Adipocyte (in vitro differentiated cells): ENCODE measurements at places on chromosomes 5 and 9.
A peak's percentile ranks its signal among the peaks of the same experiment; 100 is the strongest.

DNA sequence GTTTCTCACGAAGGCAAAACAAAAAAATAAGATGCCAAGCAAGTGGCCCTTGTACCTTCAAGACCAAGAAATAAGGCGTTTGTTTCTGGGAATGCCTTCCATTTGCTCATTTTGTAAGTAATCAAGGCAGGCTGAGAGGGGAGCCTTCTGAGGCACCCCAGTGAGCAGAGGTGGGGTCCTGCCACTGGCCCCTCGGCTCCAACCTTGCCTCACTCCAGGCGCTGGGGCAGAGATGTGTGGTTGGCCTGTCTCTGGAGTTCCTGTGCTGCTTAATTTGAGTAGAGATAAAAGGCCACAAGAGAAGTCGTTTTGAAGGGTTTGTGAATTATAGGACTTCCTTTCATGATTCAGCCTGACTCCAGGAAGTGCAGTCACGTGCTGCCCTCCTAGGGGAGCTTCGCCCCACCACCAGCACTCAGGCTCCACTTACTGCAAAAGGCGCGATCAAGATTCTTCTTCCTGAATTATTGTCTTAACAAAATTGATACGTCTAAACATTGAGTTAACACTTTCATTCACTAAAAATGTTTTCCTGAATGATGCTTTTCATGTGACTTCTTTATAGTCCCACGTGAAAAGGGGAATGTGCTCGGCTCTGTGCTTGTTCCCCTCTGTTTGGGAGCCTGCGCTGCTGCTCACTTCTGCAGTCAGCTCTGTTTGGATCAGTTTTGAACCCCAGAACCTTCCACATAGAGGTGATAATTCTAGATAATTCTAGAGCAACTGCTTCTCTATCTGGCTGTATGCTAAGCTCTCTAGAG is 13.7 kb downstream of the SYK start:
- no peak for DNase-seq

GRCh38 chr5:72138943-72139521 is 31.8 kb downstream of the MAP1B start:
- peak; percentile 92 for DNase-seq

DNA sequence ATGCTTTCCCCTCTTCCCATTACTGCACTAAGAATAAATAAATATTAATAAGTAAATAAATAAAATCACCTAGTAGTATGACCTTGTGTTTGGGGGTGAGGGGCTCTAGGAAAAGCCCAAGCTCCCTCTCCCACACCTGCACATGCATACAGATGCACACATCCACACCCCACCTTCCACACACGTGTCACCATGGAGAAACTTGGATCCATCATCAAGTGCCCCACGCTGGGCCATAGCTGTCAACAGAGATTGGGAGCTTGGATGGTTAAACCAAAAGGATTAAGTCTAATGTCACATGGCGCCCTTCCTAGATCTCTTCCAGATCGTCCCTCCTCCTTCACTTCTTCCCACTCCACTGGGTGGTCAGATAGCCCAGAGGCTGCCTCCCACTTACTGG is 37.0 kb downstream of the TMEM215 start:
- no peak for DNase-seq

GRCh38 chr5:87195104-87195591 is 72.5 kb upstream of the RASA1 start:
- DNase-seq, result peak; percentile 71

DNA sequence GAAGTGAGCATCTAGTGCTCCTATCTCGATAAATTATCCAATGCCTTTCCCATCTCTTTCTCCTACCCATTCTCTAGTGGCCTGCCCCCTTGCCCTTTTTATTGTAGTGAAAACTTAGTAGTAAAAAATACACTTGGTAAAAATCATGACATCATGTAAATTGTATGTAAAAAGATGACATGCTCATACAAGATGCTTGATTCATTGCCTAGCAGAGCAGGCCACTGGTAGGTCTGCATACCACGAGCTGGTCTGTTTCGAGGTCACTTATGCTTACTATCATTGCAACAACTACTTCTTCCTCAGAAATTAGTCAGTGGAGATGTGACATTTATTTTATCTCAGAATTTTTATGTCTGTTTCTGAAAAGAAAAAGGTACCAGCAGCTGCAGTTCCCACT is 177.3 kb downstream of the C9orf152 start:
- peak; percentile 66 for DNase-seq

GRCh38 chr9:118223111-118223510 is 518.9 kb downstream of the TLR4 start:
- no peak for DNase-seq

DNA sequence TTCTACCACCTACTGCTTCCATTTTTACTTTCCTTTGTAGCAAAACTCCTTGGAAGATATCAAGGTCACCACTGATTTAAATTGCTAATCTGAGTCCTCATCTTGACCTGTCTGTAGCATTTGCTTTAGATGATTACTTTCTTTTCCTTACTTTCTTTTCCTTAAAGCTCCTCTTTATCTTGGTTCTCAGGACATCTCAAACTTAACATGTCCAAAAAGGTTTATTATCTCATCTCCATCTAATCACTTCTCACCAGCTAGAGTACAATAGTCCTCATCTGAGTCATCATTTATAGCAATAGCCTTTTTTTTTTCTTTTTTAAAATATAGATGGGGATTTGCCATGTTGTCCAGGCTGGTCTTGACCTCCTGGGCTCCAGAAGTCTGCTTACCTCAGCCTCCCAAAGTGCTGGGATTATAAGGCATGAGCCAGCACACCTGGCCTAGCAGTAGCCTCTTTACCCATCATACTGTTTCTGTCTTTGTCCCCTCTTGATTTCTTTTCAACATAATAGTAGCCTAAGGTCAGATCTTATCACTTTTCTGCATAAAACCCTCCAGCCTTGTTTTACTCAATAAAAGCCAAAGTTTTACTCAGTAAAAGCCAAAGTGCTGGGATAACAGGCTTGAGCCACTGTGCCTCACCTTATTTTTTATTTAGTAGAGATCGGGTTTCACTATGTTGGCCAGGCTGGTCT is 32.9 kb upstream of the GPR21 start:
- DNase-seq, result no peak

DNA sequence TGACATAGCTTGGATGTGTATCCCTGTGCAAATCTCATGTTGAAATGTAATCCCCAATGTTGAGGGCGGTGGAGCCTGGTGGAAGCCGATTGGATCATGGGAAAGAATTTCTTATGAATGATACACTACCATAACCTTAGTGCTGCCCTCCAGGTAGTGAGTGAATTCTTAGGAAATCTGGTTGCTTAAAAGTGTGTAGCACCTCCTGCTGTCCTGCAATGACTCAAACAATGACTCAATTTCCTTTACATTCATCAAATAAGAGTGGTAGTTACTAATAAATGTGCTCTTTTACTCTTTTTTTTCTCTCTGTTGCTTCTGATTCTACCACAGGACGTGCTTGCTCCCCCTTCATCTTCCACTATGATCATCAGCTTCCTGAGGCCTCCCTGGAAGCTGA is 1696.0 kb upstream of the CDH9 start:
- no peak for DNase-seq

DNA sequence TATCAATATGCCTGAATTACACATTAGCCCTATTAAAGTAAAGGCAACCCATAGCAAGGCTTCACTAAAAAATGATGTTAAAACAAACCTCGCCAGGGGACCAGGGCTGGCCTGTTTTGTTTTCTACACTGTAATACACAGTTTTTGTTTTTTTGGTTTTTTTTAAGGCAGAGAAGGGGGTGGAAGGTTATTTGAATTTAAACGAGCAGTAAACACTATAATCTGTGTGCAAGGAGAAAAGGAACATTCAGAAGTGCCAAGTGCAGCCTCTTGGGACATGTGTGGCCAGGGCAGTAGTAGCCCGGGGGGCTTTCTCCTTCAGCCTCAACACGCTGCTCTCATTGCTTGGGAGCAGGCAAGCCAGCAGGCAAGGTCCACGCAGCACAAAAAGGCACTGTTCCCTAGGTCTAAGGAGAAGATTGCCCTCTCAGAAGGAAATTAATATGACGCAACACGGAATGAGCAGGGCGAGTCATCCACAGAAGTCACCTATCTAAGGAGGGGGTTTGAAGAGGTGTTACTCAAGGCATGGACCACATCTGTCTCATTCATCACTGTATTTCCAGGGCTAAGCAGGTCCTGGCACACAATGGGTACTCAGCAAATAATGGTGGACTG is 16.2 kb downstream of the SIL1 start:
- DNase-seq, result peak; percentile 69

DNA sequence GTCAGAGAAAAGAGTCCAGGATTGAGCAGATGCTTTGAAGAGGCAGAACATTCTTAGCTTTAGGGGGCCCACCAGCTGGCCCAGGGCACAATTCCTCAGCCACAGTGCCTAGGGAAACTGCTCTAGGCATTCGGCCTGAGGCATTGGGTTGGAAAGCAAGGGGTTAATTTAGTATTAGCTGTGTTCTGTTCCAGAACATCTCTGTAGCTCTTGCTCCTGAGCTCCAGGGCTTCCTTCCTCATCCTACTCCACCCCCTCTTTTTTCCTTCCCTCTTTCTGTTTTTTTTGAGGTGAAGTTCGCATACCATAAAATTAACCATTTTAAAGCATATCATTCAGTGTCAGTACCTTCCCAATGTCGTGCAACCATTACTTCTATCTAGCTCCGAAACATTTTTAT is 74.5 kb upstream of the PANK3 start:
- DNase-seq, result peak; percentile 27

DNA sequence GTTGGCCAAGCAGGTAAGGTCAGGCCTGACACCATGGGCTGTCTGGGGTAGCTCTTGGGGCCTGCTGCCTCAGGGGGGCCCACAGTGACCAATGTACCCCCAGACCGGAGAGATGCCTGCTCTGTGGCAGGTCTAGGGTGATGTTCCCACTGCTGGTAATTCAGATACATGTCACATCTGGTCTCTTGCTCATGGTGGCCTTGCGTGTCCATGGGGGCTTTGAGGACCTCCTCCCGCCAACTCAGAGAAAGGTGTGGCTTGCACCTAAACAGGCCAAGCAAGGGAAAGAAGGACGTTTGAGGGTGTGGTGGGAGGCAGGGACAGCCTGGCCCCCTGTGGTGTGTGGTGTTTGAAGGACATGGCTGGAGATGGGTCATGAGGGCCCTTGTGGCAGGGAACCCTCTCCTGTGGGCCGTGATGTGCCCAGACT is 75.2 kb downstream of the PHF2 start:
- DNase-seq, result no peak

DNA sequence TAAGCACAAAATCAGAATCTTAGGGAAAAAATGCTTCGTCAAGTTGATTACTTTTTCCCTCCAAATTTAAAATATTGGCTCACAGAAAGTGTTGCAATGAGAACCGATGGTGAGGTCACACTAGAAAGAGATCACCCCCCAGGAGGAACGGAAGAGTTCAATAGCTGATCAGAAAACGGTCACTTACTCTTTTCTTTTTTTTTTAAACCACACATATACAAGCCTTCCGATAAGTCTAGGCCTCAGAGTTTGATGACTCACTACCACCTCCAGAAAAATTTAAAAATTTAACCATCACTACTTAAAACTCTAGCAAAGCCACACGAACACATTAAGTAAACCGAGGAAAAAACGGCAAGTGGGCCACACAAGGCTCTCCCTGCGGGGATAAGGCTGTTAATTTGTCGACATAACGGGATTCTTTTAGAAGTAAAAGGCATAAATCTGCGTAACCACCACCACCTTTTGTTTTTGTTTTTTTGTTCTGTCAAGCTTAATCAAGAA is 1.2 kb downstream of the SURF4 start:
- peak; percentile 68 for DNase-seq

DNA sequence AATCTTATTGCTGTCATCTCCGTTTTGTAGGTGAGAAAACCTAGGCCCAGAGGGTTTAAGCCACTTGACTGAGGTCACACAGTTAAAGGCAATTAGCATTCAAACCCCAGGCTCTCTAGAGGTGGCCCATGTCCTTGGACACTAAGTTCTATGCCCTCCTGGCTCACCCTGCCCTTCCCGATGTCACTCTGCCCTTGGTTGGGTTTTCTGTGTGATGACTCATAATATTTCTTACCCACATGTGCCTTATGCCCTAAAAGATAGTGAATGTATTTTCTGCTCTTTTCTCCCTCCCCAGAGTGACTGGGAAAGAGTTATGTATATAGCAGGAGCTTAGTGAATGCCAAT is 174.5 kb upstream of the PITX1 start:
- DNase-seq, result no peak

- peak; percentile 79 for DNase-seq
Measured at GRCh38 chr5:32193591-32193990, 19.5 kb upstream of the GOLPH3 start.

GRCh38 chr9:115008536-115009270 is 78.3 kb upstream of the TNFSF8 start:
- peak; percentile 86 for DNase-seq

DNA sequence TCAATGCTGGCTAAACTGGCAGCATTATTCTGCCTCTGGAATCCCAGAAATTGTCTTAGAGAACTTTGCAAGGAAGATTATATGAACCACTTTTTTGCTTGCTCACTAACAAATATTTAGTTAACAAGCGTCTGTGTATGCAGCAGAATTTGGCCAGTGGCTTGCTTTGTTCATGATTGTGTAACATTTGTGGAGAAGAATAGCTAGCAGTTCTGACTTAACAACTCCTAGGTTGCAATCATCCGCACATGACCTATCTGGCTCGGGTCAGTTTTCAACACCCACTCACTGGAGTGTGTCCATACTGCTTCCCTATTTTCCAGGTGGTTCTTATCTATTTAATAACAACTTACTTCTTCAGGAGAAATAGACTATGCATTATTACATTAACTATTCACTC is 98.5 kb downstream of the SNX18 start:
- DNase-seq, result peak; percentile 88

- DNase-seq, result no peak
Measured at GRCh38 chr5:5583023-5583765, 160.7 kb downstream of the ICE1 start.

DNA sequence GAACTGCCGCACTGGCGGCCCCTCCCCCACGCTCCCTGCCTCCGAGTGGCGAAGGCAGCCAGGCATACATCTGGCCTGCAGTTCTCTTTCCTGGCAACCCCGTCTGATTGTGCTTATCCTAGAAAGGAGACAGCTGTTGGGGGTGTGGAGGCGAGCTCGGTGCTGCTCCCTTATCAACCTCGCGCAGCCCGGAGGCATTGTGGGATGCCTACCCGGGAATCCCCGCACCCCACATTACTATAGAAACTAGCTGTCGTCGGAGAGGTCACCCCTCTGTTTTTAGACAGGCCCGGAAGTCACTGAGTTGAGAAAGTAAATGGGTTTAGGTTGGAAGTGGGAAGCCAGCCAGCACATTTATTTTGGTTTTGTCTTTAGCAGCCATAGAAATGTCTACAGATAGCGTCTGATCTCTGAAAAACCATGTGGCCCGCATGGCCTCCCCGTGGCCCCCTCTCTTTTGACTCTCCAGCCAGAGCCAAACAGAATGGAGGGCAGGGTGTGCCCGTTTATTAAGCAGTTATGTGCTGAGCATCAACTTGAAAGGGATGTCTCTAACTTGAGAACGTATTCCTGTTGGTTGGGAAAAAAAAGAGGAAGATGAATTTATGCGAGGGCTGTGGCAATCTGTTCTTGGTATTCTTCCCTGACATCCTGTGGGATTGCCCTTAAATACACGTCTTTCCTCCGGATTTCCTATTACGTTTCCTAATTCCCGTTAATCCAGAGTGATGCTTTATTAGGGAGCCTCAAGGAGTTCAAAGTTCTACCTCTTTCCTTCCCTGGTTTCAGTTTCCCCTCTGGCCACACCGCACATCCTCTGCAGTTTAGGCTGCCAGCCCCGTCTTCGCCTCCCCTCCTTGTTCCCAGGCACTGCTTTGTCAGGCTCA is 3.9 kb downstream of the STC2 start:
- peak; percentile 87 for DNase-seq

GRCh38 chr9:128276574-128277270 is 646 bp downstream of the SWI5 start:
- peak; percentile 74 for DNase-seq
